ENCODE measurements at places on chromosomes 5 and 9. TPM values are rescaled to one million over a fixed set of nuclear protein-coding genes. Genes with fewer than 3 reads are reported as not detected.

DNA sequence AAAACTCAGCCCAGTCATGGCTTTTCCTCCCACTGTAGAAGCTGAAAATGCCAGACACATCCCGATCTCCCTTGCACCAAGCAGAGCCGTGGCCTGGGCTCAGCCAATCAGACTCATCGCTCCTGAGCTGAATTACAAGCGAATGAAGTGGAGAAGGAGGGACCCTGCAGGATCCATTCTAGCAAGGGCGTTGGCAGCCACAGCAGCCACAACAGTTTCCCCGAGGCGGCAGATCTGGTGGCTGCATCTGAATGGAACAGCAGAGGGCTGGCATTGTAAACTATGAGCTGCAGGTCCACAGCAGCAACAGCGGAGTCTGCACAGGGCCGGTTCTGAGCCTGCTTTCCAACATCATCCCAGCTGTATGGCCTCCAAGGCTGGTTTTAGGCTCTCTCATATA is 23.8 kb downstream of the ALG2 start:
- peaks cover 12% of the 10 kb centered on the region for H3K4me1 ChIP-seq
- no peak overlapping the region for H3K27ac ChIP-seq
- no peak overlapping the region for H3K4me3 ChIP-seq
- H3K27me3 ChIP-seq: peaks cover 3% of the 10 kb centered on the region

DNA sequence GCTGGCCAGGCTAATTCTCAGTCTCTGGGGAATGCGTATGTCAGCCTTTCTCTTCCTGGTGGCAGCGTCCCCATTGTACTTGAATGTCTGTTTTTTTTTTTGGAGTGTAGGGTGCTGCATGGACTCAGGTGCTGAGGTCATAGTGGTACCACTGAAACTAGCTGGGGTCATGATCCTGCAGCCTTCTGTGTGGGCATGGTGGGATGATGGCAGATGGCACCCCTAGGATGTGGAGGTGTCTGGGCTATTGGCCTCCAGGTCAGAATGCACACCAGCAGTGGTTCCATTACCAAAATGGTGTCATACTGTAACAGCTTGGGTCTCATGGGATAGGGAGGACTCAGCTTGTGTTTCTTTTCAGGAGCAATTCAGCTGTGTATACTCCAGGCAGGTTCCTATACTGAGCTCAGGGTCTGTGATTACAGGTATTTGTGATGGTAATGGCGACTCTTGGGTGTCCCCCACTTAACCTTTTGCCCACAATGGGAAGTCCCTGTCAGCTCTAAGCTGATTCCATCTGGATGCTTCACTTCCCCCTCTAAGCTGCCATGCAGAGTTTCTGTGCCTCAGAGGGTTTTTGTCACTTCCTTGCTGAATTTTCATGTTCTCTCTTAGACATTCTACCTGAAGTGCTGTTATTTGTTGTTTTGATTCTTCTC is 17.9 kb downstream of the HSD17B4 start:
- H3K4me1 ChIP-seq: peaks cover 28% of the 10 kb centered on the region
- peaks cover 48% of the 10 kb centered on the region for H3K36me3 ChIP-seq
- no peak overlapping the region for H3K4me3 ChIP-seq
- no peaks in the 10 kb centered on the region for H3K27me3 ChIP-seq
- no peak for DNase-seq
- no peak overlapping the region for H3K27ac ChIP-seq

- H3K4me3 ChIP-seq: no peak overlapping the region
- DNase-seq: no peak
- no peak overlapping the region for H3K27ac ChIP-seq
- peaks cover 11% of the 10 kb centered on the region for H3K4me1 ChIP-seq
- H3K27me3 ChIP-seq: no peaks in the 10 kb centered on the region
Observed at GRCh38 chr5:55385227-55385626, 77.4 kb downstream of the MTREX start.

- H3K27ac ChIP-seq: no peak overlapping the region
- H3K4me3 ChIP-seq: no peak overlapping the region
- DNase-seq: no peak
- H3K27me3 ChIP-seq: peaks cover 30% of the 10 kb centered on the region
- H3K4me1 ChIP-seq: no peaks in the 10 kb centered on the region
Observed at GRCh38 chr5:74342948-74343682, 297.4 kb downstream of the ENC1 start.

DNA sequence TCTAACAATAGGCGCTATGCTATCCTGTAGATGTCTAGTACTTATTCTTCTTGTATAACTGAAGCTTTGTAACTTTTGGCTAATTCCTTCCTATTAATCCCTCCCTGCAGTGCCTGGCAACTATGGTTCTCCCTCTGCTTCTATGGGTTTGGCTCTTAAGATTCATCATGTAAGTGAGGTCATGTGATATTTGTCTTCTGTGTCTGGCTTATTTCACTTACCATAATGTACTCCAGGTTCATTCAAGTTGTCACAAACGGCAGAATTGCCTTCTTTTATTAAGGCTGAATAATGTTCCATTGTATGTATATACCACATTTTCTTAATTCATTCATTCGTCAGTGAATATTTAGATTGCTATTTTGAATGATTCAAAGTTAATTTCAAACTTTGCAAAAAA is 149.9 kb upstream of the GAS1 start:
- DNase-seq: no peak
- no peaks in the 10 kb centered on the region for H3K36me3 ChIP-seq
- no peak overlapping the region for H3K27ac ChIP-seq
- H3K4me1 ChIP-seq: no peaks in the 10 kb centered on the region
- peaks cover 34% of the 10 kb centered on the region for H3K27me3 ChIP-seq
- no peak overlapping the region for H3K4me3 ChIP-seq

DNA sequence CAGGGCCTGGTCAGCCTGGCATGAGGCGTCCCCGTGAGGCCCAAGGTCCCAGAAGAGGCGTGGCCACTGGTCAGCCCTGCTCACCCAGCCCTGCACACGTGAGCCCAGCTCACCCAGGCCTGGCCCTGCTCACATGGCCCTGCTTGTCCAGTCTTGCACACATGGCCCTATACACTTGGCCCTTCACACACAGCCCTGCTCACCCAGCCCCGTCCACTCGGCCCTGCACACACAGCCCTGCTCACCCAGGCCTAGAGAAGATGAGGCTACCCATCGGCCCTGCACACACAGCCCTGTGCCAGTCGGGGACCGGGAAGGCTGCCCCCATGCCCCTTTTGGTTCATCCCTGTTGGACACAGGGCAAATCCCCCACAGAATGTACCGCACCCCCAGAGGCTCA is 28.4 kb downstream of the ZDHHC11B start:
- H3K4me3 ChIP-seq: no peak overlapping the region
- H3K36me3 ChIP-seq: no peaks in the 10 kb centered on the region
- DNase-seq: no peak
- H3K27ac ChIP-seq: no peak overlapping the region
- peaks cover 2% of the 10 kb centered on the region for H3K27me3 ChIP-seq

Gene PCDHGC5
- total RNA-seq: 0.17 TPM

DNA sequence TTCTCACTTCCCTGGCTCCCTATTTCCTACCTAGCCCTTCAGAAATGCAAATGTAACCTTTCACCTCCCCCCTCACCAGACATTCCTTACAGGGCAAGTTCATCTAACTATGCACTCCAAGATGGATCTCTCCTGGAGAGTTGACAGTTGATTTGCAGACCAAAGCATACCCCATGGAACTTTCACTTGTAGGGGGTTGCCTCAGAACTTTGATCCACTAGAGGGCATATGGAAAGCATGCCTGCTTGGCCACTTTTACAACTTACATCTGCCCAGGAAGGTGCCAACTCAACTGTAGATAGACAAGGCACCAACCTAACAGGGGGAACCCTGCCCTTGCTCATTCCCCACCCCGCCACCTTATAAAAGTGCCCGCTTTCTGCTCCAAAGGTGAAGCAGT is 187.8 kb downstream of the NXNL2 start:
- no peaks in the 10 kb centered on the region for H3K36me3 ChIP-seq
- DNase-seq: no peak
- peaks cover 42% of the 10 kb centered on the region for H3K27me3 ChIP-seq
- no peak overlapping the region for H3K27ac ChIP-seq
- no peak overlapping the region for H3K4me3 ChIP-seq
- H3K4me1 ChIP-seq: no peaks in the 10 kb centered on the region

DNA sequence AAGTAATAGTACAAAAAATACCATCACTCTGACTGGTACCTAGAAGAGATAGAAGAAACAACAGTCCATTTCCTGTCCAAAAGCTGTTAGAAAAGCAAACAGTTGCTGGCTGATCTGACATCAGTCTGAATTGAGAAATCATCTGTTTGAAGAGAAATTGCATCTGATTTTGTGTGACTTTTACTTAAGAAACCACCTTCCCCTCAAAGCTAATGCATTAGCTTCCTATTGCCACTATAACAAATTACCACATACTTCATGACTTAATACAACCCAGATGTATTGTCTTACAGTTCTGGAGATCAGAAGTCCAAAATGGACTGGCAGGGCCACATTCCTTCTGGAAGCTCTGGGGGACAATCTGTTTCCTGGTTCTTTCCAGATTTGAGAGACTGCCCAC is 385.9 kb upstream of the TLE4 start:
- H3K4me3 ChIP-seq: no peak overlapping the region
- no peak for DNase-seq
- H3K36me3 ChIP-seq: no peaks in the 10 kb centered on the region
- no peak overlapping the region for H3K27ac ChIP-seq
- no peaks in the 10 kb centered on the region for H3K4me1 ChIP-seq

Gene OCLN
- 0.67 TPM for total RNA-seq

All from natural killer cell treated with Interleukin-12 subunit alpha and Interleukin-12 subunit beta and Interleukin-15 and Interleukin-18, amount 100 ng/mL, for 72 hours (primary cell).